ENCODE measurements at places on chromosomes 7 and 10.

GRCh38 chr10:29998142-29998808 is 61.1 kb downstream of the JCAD start:
- DNase-seq: no peak

- DNase-seq: no peak
Observed at GRCh38 chr7:46534664-46535588, 613.9 kb upstream of the IGFBP3 start.

GRCh38 chr7:23396222-23397015 is 73.9 kb downstream of the IGF2BP3 start:
- no peak for DNase-seq

- no peak for DNase-seq
Observed at GRCh38 chr10:53664282-53665019, 891.9 kb upstream of the MBL2 start.

DNA sequence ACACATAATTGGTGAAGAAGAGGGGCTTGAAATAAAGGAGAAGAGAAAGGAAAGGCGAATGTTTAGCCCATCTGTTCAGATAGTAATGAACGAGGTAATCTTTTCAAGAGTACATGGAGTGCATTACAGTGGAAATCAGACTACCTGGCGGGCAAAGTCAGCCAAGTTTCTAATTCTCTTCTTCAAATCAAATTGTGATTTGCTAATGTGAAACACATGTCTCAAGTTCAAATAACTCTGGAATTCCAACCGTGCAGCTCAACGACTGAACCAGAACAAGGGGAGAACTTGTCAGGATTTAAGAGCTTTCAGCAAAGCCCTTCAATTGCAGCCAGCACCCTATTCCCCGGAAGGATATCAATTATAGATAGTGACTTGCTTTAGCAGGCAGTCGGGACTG is 216.9 kb downstream of the GLI3 start:
- DNase-seq: no peak

- DNase-seq: no peak
Observed at GRCh38 chr7:42445691-42446090, 208.7 kb upstream of the GLI3 start.

GRCh38 chr10:72511459-72511858 is 114.4 kb downstream of the MICU1 start:
- no peak for DNase-seq
